ENCODE measurements at places on chromosomes 2 and 18.

GRCh38 chr2:3387011-3387410, 7.5 kb downstream of the TRAPPC12 start:
- DNase-seq = no peak

GRCh38 chr2:1671916-1672315, 72.4 kb downstream of the PXDN start:
- DNase-seq = no peak

DNA sequence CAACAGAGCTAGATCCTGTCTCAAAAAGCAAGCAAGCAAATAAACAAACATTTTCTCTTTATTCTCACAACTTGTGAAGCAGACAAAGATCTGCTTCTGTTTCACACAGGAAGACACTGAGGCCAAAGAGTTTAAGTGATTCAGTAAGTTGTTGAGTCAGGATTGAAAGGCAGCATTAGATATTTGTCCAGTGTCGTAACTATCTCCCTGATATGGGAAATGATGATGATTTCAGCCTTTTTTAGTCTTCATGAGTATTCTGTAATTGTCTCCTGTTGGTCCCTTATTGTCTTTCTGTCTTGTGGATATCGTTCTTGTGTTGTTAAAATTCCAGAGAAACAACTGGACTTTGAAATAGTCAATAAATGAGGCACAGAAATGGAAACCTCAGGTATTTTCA, 59.6 kb downstream of the GATA6 start:
- no peak for DNase-seq

- no peak for DNase-seq
These were observed 93.8 kb downstream of the COLEC12 start for GRCh38 chr18:406677-407076.

DNA sequence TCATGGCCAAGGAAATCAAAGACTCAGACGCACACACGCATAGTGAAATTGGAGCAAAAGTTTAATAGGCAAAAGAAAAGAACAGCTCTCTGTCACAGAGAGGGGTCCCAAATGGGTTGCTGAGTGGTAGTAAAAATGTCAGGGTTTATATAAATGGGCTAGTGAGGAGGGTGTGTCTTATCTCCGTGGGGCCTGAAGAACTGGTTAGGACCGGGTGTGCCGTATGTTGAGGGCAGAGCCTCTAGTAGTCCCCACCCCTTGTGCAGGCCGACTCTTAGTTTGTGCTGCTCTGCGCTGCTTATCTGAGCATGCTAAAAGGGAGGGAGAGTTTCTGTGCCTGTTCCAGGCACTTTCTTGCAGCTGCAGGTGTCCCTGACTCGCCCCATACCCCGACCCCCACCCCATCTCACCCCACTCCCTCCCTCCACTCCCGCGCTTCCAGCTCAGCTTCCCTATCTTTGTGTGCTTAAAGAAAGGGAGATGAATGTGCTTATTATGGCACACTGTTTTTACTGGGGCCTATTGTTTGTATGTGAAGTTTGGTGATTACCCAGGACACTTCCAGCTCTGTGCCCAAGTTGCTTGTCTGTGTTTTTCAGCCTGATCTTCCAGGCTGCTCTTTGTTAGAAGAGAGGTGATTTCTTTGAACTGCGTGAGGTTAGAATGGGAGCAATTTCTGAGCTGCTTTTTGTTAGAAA, 167.4 kb downstream of the SPAG16 start:
- no peak for DNase-seq

DNA sequence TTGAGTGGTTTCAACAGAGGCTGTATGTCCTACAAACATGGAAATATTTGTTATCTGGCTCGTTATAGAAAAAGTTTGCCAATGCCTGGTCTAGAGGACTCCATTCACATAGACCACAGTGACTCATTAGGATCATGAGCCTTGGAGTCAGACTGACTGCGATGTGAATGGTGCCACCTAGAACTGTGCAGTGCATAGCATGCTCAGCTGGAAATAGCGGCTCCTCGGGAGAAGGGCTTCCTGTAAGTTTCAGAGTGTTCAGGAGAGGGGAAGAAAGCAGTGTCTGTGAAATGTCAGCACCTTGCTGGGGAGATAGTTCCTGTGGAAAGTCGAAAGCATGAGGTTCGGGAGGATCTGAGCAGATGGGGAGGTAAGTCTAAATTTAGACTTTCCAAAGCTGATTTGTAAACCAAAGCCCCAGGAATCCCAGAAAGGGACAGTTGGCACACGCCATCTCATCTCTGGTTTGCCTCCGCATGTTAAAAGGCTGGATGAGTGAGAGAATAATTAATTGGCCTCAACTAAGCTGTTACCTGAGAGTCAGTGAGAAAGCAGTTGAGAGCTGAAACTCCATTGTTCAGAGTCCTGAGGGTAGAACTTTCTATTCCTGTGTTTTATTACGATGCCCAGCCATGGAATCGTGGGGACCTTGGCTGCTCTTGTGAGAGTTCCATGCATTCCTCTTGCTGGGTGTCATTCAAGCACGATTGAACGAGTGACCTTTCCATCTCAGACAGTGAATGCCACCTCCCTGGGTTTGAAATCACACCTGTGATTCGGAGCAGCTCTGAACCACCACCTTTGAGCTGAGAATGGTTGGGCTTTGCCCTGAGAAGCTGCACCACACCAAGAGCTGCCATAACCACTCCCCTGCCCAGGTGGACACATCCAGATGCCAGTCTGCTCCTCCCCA, 99.5 kb downstream of the MAPK4 start:
- DNase-seq = no peak

DNA sequence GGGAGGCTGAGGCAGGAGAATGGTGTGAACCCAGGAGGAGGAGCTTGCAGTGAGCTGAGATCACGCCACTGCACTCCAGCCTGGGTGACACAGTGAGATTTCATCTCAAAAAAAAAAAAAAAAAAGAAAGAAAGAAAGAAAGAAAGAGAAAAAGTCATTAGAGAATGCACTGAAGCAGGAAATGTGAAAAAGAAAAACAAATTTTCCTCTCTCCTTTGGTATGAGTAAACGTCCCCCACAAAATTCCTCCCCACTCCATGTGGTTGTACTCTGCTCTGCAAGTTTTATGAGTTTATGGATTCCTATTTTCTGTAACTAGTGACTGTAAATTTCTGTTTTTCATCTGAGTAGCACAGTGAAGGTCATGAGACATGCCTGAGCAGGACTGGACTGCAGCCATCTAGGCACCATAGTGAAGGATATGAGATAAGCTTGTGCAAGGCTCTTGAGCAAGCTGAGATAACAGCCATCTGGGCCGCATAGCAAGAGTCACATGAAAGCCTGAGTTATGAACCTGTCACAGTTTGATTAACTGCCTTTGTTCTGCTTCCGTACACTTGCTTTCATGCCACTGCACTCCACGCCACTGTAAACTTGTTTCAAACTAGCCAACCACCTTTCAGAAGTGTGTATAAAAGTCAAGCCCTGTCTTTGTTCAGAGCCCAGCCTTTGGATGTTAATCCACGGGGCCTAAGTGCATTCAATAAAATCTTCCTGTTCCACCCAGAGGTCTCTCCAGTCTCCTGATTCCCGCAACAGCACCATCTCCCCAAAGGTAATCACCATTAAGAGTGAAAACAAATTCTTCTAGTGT, 50.2 kb downstream of the SKA1 start:
- no peak for DNase-seq

GRCh38 chr2:226705133-226705886, 94.3 kb downstream of the IRS1 start:
- DNase-seq = no peak

GRCh38 chr18:45976974-45977373, 9.8 kb upstream of the EPG5 start:
- no peak for DNase-seq

Data from activated CD4-positive, CD25-positive, alpha-beta regulatory T cell treated with anti-CD3 and anti-CD28 coated beads, Interleukin-2, amount 50 U/mL, for 16 hours (primary cell).